Ureter (tissue), 1 donor: ENCODE measurements at places on chromosomes 12 and 14. TPM values are rescaled to one million over a fixed set of nuclear protein-coding genes. Genes with fewer than 3 reads are reported as not detected.

- DNase-seq, result no peak
These were observed 23.1 kb downstream of the PRIMA1 start for GRCh38 chr14:93765155-93765554.

Gene IFT43
- 39.9 TPM for total RNA-seq

- no peak for DNase-seq
These were observed 50.5 kb downstream of the ADIPOR2 start for GRCh38 chr12:1741154-1741949.

DNA sequence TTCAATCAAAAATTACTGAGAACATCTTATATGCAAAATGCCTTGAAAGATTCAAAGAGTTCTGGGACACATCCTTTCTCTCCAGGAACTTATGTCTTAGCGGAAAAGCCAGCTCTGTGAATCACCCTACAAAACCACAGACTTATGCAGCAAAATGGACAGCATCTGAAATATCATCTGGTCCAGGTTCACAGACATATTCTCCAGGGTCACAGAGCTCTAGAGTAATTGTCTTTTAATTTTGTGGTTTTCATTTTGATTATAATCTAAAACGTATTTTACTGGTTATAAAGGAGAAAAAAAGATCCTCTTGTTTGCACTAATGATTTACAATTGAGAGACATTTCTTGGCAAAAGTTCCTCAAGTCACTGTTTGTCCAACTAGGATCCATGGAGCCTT, 246.2 kb downstream of the MSRB3 start:
- DNase-seq, result no peak

- DNase-seq, result no peak
These were observed 308.8 kb downstream of the SNAPC1 start for GRCh38 chr14:62071039-62071438.

DNA sequence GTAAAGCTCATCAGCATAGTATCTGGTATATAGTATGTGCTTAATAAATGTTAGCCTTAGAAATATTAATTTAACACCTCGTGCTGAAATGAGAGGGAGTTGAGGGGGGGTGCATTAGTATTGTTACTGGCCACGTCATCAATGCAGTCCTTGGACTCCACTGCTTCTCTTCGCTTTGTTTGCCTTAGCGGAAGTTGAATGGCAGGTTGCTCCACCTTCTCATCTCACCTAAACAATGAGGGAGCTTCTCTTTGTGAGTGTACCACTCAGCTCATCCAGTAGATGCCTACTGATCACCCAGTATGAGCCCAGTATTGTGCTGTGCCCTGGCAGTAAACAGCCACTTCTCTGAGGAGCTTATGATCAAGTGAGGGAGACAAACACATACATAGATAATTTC, 4.5 kb downstream of the TMEM117 start:
- DNase-seq, result no peak

DNA sequence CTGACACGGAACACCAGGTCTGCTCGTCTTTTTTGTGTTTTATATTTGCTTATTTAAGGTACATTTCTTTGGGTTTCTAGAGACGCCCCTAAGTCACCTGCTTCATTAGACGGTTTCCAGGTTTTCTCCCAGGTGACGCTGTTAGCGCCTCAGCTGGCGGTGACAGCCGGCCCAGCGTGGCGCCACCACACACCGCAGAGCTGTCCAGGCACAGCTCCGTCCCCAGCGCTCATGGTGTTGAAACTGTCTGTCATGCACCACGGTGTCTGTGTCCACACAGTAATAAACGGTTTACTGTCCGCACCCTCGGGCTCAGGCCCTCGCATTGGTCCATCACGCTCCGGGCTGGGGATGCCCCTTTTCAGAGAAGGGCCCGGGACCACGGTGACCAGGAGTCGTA, 15.5 kb downstream of the DEGS2 start:
- no peak for DNase-seq

- no peak for DNase-seq
These were observed 3.5 kb downstream of the KICS2 start for GRCh38 chr12:64218597-64218996.
